ENCODE measurements at places on chromosomes 16 and 17. TPM values are rescaled to one million over a fixed set of nuclear protein-coding genes. Genes with fewer than 3 reads are reported as not detected.

- no peak for DNase-seq
These were observed 22.8 kb downstream of the ATP6V0D1 start for GRCh38 chr16:67458121-67458641.

DNA sequence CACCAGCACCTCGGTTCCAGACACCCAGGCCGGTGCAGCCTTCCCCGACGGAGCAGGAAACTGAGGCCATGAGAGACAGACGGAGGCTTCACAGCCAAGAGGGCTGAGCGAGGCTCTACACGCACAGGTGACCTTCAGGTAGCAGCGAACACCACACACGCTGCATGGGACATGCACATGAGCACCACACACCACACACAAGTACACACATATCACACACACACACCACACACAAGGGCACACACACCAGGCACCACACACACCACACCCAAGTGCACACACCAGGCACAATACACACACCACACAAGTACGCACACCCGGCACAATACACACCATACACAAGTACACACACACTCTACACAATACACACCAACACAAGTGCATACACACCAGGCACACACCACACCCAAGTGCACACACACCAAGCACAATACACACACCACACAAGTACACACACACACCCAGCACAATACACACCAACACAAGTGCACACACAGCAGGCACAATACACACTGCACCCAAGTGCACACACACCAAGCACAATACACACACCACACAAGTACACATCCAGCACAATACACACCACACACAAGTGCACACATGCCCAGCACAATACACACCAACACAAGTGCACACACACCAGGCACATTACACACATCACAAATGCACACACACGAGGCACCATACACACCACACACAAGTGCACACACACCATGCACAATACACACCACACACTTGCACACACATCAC is 33.4 kb upstream of the ZNF469 start:
- DNase-seq, result no peak

DNA sequence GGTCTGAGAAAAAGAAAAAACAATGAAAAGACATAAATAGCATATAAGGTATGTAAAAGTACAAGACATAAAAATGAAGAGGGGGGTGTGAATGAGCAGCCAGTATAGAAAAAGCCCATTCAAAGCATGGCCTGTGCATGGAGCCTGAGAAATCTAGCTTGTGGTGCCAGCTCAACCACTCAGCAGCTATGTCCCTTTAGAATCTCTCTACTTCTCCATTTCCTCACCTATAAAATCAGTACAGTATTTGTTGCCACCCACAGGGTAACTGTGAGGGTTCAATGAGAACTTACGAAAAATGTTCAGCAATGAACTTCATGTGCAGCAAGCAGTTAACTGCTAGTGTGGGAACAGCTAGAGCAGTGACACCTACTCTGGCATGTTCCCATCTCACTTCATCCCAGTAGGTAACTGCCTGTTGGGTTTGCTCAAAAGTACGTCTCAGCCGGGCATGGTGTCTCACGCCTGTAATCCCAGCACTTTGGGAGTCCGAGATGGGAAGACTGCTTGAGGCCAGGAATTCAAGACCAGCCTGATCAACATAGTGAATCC is 15.3 kb downstream of the CYTH1 start:
- DNase-seq, result no peak

Gene ZNF205
- not detected for total RNA-seq

Gene TBC1D3G
- total RNA-seq, result not detected

DNA sequence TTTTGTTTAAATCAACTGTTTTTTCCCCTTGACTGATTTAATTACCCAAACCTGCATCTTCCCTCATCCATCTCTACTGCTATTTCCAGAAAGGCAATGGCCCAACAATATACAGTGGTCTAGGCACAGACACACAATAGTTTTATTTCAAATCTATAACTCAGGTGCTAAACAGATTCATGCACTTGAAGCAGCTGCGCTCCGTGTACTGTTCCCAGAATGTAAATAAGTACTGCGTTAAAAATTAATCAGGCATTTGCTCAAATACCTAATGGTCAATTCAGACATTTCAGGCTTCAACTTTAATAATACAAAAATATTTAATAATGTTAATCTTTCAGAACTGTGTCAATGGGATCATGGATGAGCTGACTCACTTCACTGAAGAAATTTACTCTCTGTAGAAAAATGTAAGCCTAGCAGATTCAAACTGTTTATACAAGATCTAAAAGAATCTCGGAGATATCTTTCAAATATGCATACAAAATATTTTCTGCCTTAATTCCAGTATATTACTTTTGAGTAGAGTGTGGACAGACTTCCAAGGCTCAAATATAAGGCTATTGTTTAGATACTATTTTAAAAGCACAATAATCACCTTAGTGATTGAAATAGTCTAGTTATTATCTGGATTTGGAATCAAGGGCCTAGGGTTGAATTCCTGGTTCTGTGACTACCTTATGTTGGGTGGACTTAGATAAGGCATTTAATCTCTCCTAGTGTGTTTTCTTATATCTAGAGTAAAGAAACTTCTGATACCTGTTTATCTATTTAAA is 97.4 kb upstream of the PSMD7 start:
- DNase-seq, result no peak

DNA sequence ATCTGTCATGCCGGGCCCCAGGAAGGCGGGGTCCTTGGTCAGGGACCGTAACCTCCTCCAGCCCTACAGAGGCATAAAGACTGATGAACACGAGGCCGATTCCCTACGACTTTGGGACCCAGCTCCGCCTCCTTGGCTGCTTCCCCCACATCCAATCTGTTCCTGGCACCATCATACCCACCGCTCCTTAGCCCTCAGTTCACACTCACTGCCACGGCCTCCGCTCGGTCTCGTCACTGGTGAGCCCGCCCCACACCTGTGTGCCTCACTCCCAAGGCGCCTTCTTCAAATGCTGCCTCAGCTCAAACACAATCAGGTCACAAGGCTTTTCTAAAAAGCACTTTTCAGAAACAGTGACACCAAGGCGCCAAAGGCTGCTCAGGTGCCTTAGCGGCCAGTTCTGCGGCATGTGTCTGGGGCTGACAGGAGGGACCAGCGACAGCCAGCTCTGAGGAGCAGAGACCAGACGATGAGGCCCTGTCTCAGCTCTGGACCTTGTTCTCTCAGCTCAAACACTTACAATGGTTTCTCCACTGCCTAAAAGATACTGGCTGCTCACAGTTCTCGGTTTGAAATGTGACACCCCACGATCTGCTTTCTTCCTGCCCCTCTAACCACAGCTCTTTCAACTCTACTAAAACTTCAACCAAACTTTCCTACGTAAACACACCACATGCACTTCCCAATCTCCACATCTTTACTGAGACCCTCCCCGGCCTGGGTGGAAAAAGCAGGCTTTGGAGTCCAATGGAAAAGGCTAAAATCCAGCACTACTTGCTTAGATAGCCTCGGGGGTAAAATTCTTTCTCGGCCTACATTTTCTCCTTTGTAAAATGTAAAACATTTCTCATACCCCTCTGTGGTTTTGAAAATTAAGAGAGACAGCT is 33.2 kb downstream of the CYB5D2 start:
- DNase-seq, result peak; percentile 63

- peak; percentile 1 for DNase-seq
These were observed 37.8 kb upstream of the ADGRG1 start for GRCh38 chr16:57590654-57591085.

Gene LGALS9B
- total RNA-seq, result not detected

DNA sequence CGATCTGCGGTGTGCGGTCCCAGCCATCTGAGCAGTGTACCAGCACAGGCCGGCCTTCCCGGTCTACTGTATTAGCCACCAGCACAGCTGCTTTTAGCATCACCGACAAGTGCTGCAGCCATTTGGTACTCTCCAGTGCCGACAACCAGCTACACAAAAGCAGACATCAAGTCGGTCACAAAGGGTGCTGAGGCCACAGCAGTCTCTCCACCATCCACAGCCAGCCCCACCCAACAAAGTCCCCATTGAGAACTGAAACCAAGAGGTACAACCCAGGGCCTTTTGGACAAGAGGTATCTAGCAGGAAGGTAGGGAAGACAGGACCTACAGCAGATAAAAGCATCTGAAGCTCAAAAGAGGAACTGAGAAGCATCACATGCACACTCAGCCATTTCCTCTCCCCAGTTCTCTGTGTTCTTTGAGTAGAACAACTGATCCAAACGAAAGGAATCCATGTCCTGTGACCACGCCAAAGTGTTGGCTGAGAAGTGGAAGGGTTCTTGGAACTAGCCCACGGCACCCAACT is 9.5 kb downstream of the MTMR4 start:
- no peak for DNase-seq

DNA sequence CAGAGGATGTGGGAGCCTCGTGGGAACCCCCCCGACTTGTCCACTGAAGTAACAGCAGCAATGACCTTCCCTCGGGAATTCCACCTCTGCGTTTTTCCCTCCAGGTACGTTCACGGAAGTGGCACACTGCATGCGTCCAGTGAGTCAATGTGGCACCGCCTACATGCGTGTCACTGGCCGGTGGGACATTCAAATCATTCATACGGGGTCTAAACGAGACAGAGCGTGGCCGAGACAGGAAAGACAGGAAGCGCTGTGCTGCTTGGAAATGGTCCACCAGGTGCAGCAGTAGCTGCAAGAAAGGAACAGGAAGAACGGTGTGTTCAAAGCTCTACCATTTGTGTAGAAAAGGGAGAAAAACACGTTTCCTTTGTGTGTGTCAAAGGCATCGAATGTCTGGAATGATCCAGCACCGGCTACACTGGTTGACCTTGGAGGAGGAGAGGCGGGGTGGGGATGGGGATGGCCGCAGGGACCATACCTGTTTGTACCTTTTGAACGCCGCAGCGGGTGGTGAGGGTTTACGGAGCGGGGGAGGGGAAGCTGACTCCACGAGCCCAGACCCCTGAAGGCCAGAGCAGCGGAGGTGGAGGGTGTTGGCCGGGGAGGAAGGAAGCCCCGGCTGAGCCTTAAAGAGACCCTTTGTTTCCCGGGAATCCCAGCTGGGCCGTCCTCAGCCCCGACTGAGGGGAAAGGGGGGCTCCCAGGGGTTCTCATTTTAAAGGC is 1.7 kb upstream of the PGAP6 start:
- no peak for DNase-seq

GRCh38 chr16:17759451-17760390 is 289.0 kb upstream of the XYLT1 start:
- DNase-seq, result no peak

Gene GNG13
- total RNA-seq, result not detected

DNA sequence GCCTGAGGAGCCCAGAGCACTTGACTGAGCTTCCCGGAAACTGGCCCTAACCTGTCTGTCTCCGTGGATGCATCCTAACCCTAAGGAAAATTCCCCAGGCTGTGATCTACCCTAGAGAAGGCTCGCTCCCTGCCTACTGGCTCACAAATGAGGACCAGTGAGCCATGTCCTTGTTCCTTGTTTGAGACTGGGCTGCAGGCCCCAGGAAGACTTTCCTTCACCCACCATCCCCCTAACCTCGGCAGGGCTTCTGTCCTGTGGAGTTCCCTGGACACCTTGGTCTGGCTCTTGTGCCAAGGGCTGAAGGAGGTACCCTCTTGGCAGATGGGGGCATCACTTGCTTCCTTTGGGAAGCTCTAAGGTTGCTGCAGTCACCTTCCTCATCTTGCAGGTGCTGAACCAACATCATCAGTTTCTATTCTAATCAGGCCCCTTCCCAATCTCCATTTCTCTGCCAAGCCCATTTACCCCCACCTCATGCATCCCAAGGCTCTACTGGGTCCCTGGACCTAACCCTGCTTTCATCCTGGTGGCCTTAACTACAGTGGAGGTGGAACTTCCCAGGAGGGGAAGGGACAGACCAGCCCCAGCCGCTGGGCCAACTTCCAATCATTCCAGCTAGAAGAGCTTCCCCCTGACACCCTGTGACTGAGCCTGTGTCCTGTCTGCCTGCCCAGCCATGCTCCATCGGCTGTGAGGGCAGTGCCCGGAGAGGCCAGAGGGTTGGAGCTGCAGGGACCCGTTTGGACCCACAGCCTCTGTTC is 12.4 kb downstream of the RNF40 start:
- no peak for DNase-seq

GRCh38 chr16:20673071-20673806 is 24.2 kb downstream of the ACSM1 start:
- DNase-seq, result no peak

Gene SCNN1G
- not detected for total RNA-seq

- no peak for DNase-seq
These were observed 46.4 kb upstream of the CDH13 start for GRCh38 chr16:82580298-82580890.

DNA sequence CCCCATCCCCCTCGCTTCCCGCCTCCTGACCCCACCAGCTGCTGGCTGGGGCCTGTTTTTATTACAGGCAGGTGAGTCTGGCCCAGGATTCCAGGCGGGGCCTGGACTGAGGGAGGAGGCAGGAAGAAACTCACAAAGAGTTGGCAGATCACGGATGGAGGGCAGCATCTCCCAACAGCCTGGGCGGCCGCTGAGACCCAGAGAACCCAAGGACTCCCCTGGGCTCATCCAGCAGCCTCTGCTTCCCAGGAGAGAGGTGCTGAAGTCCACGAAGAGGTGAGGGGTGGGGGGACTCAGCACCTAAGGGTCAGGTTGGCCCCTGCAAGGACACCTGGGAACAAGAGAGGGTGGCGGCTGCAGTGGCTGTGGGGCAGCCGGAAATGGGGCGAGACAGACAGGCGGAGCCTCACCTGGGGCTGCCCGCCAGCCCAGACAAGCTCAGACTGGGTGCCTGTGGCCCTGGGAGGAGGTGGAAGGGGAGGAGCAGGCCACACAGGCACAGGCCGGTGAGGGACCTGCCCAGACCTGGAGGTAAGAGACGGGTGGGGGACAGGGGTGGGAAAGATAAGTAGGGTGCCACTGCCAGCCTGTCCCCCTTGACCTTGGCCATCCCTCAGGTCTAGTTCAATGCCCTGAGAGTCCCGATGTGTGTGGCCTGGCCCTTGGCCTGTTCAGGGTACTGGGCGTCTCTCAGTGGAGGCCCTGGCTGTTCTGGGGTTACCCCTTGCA is 8.7 kb upstream of the ADGRG1 start:
- DNase-seq, result no peak

Gene GPR142
- not detected for total RNA-seq

DNA sequence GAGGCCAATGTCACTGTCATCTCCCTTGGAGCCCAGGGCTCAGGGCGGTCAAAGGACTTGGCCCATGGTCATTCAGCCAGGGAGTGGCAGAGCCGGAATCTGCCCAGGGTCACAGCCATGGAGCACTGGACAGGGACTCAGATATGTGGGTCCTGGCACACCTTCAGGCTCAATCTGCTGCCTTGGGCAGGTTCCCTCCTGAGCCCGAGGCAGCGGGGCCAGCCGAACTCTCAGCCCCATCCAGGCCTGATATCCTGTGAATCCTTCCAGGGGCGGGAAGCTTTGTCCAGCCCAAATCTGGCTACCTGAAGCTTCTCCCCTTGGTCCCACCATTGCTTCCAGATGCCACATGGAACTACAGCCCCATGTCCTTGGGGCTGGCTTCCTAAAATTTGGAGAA is 12.2 kb upstream of the CDIPT start:
- no peak for DNase-seq

Data from naive thymus-derived CD4-positive, alpha-beta T cell (primary cell).